ENCODE measurements at places on chromosomes 2 and 18. TPM values are rescaled to one million over a fixed set of nuclear protein-coding genes. Genes with fewer than 3 reads are reported as not detected.

DSG3 gene
- not detected for total RNA-seq

- no peak for DNase-seq
Observed at GRCh38 chr2:171595456-171595855, 73.2 kb downstream of the CYBRD1 start.

DNA sequence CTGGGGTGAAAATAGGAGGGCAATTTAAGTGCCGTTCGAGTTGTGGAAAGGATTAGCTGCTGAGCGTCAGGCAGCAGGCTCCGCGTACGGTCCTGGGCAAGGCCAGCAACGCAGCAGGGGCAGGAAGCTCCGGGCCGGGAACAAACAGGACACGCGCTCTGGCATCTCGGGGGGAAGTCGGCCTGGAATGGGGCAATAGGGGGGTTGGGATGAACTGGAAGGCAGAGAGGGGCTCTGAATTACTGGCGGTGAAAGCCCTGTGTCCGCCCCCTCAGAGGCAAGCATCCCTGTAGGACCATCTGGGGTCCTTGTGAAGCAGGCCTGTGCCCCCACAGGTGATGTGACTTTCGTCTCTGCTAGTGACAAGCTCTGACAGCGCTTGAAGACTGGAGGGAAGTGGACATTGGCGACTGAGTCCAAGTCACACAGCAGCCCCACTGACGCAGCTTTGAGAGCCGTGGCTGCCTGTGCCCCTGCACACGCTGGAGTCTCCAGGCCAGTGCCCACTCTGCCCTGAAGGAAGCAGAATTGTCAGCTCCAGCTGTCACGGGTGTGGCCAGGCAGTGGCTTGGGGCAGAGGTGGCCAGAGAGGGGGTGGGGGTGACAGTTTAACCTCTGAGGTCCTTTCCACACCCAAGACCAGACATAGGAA lies 22.3 kb downstream of the GPR35 start:
- no peak for DNase-seq

- DNase-seq, result no peak
Observed at GRCh38 chr2:100246163-100247145, 75.8 kb downstream of the LONRF2 start.

Measured in progenitor cell of endocrine pancreas (in vitro differentiated cells).